ENCODE measurements at places on chromosomes 7 and 10.

GRCh38 chr7:102469351-102469971 is 4.7 kb downstream of the LRWD1 start:
- DNase-seq = no peak

- no peak for DNase-seq
Measured at GRCh38 chr10:132309471-132309865, 1.7 kb upstream of the STK32C start.

GRCh38 chr10:110324805-110325280 is 20.1 kb upstream of the SMNDC1 start:
- DNase-seq = no peak

- DNase-seq = no peak
Measured at GRCh38 chr7:4430227-4430626, 251.9 kb upstream of the FOXK1 start.

DNA sequence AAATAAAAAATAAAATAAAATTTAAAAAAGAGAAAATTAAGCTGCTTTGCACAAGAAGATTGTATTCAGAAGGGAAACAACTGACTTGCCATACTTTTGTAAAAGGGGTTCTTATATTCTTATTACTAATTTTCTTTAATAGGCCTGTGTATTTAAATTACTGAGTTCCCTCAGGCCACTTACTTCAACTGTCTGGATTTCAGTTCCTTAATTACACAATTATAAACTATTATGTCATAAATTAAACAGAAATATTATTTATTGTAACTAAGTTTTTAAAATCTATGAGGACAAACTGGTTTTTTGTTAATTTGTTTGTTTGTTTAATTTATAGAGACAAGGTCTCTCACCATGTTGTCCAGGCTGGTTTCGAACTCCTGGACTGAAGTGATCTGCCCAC is 22.4 kb upstream of the MICU1 start:
- no peak for DNase-seq

DNA sequence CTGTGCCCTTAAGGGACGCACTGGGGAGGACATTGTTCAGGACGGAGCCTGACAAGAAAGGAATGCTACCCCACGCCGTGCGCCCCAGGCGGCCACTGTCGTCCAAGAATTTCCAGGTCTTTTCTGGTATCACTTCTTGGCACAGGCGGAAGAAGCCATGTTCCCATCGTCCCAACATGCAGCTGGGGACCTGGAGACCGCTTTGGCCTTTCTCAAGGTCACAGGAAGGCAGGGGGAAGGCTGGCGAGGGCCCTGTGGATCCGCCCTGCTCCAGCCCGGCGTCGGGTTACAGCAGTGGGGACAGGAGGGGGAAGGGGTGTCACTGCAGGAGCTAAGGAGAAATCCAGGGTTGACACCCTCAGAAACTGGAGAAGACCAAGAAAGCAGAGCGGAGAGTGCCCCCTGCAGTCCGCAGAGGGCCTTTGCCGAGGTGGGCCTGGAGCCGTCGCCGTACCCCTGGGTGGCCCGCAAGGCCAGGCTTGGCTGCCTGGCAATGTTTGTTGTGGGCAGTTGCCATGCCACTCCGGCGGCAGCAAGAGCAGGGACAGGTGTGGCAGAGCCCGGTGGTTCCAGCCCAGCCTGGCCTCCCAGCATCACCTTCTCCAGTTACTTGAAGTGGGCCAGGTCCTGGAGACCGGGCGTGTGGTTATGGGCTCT is 104.1 kb downstream of the LHPP start:
- DNase-seq = no peak

GRCh38 chr7:37018954-37019353 is 294.7 kb upstream of the AOAH start:
- no peak for DNase-seq

GRCh38 chr7:128939861-128940410 is 2.2 kb downstream of the IRF5 start:
- DNase-seq = no peak

Data from NCI-H526 treated with DMSO at 0.1 percent for 48 hours (cell line).